ENCODE measurements at places on chromosomes 2 and 18.

GRCh38 chr18:66916834-66917233, 312.9 kb upstream of the CDH19 start:
- DNase-seq, result no peak

DNA sequence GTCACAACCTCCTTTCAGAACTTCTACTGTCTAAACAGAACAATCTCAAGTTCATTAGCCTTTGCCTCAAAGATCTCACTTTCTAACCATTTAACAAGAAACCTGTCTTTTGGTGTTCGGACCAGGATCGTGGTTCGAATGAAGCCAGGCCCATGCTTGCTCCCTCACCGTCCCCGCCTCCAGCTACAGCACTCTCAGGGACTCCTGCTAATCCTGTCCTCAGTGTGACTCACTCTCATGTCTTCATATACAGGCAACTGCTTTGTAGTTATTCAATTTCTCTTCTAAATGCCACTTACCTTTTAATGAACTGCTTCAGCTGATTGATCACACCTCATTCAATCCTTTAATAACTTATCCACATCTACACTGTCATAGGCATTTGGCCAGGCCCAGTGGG, 15.8 kb downstream of the SERTAD2 start:
- DNase-seq, result no peak

DNA sequence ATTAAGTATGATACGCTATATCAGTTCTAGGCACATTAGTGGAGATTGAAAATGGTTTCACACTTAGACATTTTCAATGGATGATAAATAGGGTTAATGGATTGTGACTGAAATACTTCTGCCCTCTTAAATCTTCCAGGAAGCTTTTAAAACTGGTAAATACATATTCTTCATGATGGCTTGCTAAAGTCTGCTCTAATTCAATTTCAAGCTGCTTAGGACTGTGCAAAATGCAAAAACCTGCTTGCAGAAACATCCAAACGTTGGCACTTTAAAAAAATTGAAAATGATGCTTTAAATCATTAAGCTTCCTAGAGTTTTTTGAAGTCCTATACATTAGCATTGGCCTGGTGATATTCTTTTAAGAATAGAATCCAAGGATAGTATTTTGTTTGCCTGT, 214.8 kb upstream of the FSHR start:
- no peak for DNase-seq

GRCh38 chr2:42513252-42513918, 19.6 kb upstream of the KCNG3 start:
- DNase-seq, result no peak

DNA sequence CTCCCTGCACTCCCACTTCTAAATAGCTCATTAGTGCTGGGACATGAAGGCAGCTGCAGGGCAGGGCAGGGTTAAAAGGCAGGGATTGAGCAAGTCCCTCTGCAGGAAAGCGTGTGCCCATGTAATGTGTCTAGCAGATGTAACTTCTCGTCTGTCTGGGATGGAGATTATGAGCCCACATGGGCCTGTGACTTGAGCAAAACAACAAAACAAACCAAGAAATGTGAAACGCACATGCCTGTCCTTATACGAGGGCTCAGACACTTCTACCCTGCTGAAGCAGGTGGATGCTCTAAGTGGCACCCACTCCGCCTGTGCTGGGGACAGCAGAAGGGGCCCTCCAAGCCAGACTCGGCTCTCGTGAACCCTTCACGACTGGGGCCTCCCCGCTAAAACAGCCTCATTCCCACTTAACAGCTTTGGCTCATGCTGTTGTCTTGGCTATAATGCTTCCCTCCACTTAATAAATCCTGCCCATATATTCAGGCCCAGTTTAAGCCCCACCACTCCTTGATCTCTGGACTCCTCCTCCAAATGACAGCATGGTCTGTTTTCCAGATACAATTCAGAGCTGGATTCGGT, 40.9 kb downstream of the TMEM247 start:
- DNase-seq, result no peak

DNA sequence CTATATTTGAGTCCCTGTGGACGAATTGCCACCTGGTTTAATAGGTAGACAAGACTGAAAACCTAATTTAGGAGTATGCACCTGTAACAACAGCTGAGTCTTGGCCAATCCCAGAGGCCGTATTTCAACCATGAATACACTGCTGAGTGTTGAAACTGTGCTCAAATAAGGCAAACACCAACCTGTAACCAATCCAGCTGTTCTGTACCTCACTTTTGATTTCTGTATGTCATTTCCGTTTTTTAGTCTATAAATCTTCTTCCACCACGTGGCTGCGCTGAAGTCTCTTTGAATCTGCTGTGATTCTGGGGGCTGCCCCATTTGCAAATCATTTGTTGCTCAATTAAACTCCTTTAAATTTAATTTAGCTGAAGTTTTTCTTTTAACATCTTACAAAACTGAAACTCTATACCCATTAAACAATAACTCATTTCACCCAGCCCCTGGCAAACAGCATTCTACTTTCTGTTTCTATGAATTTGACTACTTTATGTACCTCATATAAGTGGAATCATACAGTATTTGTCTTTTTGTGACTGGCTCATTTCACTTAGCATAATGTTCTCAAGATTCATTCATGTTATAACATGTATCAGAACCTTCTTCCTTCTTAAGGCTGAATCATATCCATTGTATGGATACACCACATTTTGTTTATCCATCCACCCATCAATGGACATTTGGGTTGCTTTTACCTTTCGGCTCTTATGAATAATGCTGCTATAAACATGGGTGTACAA, 7.5 kb upstream of the YPEL5 start:
- no peak for DNase-seq

DNA sequence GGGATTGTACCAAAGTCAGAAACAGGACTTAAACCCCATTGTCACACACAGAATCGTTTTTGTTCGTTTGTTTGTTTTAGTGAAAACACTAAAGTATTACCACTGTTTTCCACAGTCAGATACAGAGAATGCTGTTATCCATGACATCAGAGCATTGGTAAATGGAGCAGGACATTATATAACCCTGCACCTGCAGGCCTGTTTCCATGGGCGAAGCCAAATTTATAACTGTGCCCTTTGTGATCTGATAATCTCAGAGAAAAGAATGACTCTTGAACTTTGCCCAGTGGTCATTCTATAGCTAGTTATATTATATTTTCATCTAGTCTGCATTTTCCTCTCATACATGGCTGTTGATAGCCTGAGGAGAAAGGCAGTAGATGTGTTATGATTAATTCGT, 217.6 kb downstream of the TMEM182 start:
- DNase-seq, result no peak

DNA sequence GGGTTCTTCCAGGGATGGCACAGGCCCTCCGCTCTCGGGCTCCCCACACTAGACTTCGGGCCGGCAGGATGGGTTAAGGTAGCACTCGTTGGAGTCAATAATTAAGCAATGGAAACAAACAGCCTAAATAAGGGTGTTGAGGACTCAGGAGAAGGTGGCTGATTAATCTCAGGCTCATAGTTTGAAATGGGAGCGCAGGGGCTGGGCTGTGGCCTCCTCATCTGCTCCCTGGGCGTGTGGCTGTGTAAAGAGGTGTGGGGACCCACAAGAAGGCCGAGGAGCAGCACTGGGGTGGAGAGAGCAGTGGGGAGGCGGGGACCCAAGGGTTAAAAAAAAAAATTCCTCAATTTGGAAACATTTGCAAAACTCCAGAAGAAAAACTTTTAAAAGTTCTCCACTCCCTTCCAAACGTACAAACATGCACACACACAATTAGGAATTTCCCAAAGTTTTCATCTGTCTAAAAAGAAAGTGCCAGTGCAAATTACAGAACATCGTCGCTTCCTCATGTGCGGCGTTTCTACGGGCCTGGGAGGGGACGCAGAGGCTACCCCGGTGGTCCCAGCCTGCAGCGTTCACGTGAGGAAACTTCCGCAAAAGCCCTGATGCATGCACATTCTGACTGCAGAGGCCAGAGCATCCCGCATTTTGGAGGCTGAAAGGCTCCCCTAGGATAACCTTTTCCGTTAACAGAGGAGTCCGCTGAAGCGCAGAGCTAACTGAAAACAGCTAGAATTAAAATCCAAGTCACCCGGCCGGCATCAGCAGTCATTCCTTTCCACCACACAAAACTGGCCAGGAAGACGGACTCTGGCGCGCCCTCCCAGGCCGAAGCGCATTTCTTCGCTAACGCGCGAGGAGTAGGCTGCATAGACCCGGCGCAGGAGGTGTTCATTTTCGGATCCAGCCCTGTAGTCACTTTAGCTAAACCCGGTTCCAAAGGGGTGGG, 1.0 kb upstream of the TUBB6 start:
- DNase-seq, result no peak

DNA sequence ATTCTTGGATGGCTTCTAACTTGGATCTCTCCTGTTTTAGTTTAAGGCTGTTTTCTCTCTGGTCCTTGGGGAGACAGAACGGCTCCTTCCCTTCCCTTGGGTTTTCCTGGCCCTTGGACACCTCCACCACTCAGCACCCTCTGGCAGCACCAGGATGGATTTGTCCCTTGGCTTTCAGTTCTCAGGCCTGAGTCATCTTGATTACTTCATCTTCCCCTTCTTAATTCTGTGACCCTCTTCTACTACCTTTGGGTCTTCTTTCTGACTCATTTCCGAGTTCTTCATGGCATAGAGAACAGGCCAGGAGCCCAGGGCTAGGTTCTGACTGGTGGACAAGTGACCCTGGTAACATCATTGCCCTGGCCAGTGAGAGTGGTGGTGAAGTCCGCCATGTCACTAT, 14.9 kb downstream of the IGFBP2 start:
- no peak for DNase-seq

DNA sequence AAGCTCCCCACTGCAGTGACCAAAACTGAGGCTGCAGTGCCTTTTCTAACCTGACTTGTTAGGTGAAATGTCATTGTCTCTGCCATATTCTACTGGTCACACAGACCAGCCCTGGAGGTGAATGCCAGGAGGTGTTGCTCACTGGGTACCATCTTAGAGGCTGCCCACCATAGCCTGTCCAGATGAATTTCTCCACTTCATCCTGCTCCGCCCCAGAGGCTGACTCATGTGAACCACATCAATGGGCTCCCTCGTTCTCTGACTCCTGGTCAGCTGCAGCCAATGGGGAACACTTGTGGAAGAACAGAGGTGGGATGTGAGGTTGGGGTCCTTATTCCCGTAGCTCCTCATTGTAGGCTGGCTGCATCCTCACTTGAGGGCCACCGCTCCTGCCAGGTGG, 3.4 kb upstream of the NARS1 start:
- DNase-seq, result no peak

GRCh38 chr2:68901199-68901514, 30.0 kb upstream of the BMP10 start:
- DNase-seq, result no peak

DNA sequence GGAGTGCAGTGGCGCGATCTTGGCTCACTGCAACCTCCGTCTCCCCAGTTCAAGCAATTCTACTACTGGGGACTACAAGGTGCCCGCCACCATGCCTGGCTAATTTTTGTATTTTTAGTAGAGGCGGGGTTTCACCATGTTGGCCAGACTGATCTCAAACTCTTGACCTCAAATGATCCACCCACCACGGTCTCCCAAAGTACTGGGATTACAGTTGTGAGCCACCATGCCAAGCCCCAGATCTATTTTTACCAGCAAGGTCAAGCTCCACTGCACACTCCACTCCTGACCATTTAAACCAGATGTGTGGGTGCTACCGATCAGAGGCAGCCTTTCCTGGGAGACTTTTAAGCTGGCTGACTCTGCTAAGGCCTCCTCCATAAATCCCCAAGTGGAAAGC, 67.5 kb upstream of the CD226 start:
- no peak for DNase-seq

Data from stimulated activated CD4-positive, alpha-beta T cell treated with anti-CD3 and anti-CD28 coated beads, TNF-alpha, amount 100 ng/mL, for 1 hour (primary cell).